ENCODE measurements at places on chromosomes 16 and 17. TPM values are rescaled to one million over a fixed set of nuclear protein-coding genes. Genes with fewer than 3 reads are reported as not detected.

DNA sequence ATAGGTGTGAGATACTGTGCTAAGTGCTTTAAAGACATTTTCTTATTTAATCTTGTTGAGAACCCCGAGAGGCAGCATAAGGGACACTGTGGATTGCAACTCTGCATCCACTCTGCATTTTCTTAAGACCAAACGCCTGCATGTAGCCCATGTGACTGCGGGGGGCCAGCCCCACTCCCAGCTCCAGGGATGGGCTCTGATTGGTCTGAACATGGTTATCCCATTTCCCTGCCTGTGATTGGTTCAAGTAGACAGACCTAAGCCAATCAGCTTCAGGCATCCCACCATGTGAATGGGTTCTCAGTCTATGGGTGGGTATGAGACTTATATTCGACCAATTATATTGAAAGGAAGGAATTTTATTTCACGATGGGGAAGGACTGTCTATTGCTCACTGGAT is 33.2 kb upstream of the USP7 start:
- no peaks in the 10 kb centered on the region for H3K36me3 ChIP-seq
- DNase-seq: no peak
- H3K27ac ChIP-seq: no peak overlapping the region
- no peaks in the 10 kb centered on the region for H3K4me1 ChIP-seq
- no peaks in the 10 kb centered on the region for H3K27me3 ChIP-seq

GRCh38 chr17:48505788-48506187 is 25.0 kb downstream of the HOXB1 start:
- DNase-seq: peak; percentile 72
- no peaks in the 10 kb centered on the region for H3K27me3 ChIP-seq
- H3K27ac ChIP-seq: peak overlapping the region; percentile 18
- no peak overlapping the region for H3K4me3 ChIP-seq

GRCh38 chr16:47139561-47140185 is 4.1 kb downstream of the NETO2 start:
- H3K27me3 ChIP-seq: peaks cover under 1% of the 10 kb centered on the region
- DNase-seq: no peak
- H3K27ac ChIP-seq: peak overlapping the region; percentile 64
- peaks cover 3% of the 10 kb centered on the region for H3K36me3 ChIP-seq

DNA sequence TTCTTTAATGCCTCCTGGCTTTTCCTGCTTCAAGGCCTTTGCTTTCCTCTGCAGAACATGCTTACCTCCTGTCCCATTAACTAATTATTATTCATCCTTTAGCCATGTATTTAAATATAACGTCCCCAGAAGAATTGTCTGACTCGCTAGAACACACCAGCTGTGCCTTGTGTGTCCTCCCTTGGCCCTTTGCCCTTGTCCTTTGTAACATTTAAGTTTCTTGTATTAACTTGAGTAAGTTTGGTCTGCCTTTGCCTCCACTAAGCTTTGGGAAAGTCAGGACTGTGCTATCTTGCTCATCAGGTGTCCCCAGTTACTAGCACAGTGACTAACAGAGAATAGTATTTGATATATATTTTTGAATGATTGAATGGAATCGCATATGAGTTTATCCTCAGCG is 29.6 kb upstream of the ABCA9 start:
- no peak overlapping the region for H3K27ac ChIP-seq
- no peak for DNase-seq
- no peak overlapping the region for H3K4me3 ChIP-seq
- H3K36me3 ChIP-seq: no peaks in the 10 kb centered on the region
- H3K4me1 ChIP-seq: peaks cover 3% of the 10 kb centered on the region

DNA sequence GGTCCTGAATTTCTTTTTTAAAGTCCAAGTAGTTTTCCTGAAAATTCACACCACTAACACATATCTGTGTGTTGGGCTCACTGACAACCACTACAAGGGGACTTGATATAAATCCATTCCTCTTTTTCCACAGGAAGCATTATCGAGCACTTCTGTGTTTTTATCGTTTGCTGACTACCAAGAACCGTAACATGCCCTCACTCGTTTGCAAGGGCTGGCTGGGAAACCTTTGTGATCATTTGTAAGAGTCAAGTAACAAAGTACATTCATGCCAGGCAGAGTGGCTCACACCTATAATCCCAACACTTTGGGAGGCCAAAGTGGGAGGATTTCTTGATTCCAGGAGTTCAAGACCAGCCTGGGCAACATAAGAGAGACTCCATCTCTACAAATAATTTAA is 62.1 kb downstream of the ZZEF1 start:
- H3K27ac ChIP-seq: no peak overlapping the region
- peaks cover 9% of the 10 kb centered on the region for H3K4me1 ChIP-seq
- H3K4me3 ChIP-seq: no peak overlapping the region

- H3K27ac ChIP-seq: no peak overlapping the region
- no peaks in the 10 kb centered on the region for H3K4me1 ChIP-seq
- no peak overlapping the region for H3K4me3 ChIP-seq
Measured at GRCh38 chr16:86018071-86018470, 119.1 kb downstream of the IRF8 start.

- H3K27me3 ChIP-seq: peaks cover 3% of the 10 kb centered on the region
- peaks cover 24% of the 10 kb centered on the region for H3K36me3 ChIP-seq
- H3K27ac ChIP-seq: no peak overlapping the region
- peak overlapping the region; percentile 4 for H3K4me3 ChIP-seq
- DNase-seq: peak; percentile 89
Measured at GRCh38 chr17:77086433-77087010, 54.2 kb upstream of the SEC14L1 start.

DNA sequence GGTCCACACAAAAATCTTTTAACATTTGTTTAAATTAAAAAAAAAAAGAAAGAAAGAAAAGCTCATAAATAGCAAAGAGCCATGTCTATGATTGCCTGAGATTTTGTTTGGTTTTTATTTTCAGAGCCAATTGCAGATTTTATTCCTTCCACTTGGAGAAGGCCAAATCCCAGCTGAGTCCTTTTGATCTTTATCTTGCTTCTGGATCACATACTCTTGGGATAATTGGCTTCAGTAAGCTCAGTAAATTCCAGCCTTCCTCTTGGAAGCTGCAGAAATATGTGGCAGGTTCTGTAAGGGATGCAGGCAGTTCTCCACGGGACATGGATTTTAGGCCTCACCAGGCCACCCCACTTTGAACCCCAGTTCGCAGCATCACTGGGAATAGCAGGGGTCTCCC is 63.3 kb upstream of the TMC5 start:
- H3K36me3 ChIP-seq: no peaks in the 10 kb centered on the region
- no peak for DNase-seq
- no peak overlapping the region for H3K4me3 ChIP-seq
- peaks cover 6% of the 10 kb centered on the region for H3K4me1 ChIP-seq
- H3K27ac ChIP-seq: no peak overlapping the region

- no peaks in the 10 kb centered on the region for H3K27me3 ChIP-seq
- peaks cover 10% of the 10 kb centered on the region for H3K36me3 ChIP-seq
- H3K4me1 ChIP-seq: no peaks in the 10 kb centered on the region
Measured at GRCh38 chr17:610276-610675, 104.4 kb downstream of the VPS53 start.

DNA sequence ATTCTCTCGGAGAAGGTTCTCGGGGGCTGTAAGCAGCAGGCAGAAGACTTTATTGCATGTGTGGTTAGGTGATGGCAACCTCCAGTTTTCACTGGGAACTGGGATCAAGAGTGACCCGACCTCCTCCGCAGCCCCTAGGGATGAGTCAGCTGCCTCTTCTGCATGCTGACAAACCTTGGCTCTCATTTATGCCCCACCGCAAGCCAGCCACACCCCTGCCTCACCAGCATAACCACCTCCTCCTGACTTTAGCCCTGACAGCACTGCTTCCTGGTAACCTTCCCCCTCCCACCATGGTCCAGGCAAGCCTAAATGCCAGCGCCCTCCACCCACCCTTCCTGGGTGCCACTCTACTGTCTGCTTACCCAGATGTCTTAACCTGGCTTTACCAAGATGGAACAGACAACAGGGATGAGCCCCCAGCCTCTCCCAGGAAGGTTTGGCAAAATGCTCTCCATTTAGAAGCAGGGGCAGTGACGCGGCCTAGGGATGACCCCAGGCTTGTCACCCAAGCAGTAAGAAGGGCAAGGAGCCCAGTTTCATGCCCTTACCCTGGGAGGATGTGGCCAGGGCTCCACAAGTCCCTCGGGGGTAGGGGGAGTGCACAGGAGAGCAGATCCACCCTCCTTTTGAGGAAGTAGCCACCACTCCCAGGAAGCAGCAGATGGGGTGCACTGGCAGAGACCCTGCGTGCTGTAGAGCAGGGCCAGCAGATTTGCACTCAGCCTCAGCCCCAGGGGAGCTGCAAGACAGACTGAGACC is 73.5 kb downstream of the GOSR1 start:
- no peak for DNase-seq
- no peak overlapping the region for H3K27ac ChIP-seq
- H3K27me3 ChIP-seq: no peaks in the 10 kb centered on the region
- H3K4me1 ChIP-seq: no peaks in the 10 kb centered on the region
- H3K4me3 ChIP-seq: no peak overlapping the region

- no peak overlapping the region for H3K4me3 ChIP-seq
- peaks cover 39% of the 10 kb centered on the region for H3K4me1 ChIP-seq
- H3K27ac ChIP-seq: no peak overlapping the region
- DNase-seq: no peak
- no peaks in the 10 kb centered on the region for H3K27me3 ChIP-seq
Measured at GRCh38 chr16:66599726-66600125, 4.8 kb upstream of the CMTM3 start.

- no peak overlapping the region for H3K4me3 ChIP-seq
- no peak overlapping the region for H3K27ac ChIP-seq
Measured at GRCh38 chr16:69932691-69933392, 18.3 kb upstream of the CLEC18A start.

DNA sequence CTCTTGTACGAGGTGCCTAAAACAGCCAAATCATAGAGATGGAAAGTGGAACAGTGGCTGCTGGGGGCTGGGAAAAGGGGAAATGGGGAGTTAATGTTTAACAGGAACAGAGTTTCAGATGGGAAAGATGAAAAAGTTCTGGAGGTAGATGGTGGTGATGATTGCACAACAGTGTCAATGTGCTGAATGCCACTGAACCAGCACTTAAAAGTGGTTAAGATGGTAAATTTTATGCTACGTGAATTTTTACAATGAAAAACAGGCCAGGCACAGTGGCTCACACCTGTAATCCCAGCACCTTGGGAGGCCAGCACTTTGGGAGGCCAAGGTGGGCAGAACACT is 130.4 kb downstream of the C16orf78 start:
- H3K27me3 ChIP-seq: no peaks in the 10 kb centered on the region
- no peak for DNase-seq
- no peaks in the 10 kb centered on the region for H3K36me3 ChIP-seq
- H3K27ac ChIP-seq: no peak overlapping the region

GRCh38 chr16:86799367-86799766 is 221.0 kb downstream of the FOXL1 start:
- peaks cover 13% of the 10 kb centered on the region for H3K27me3 ChIP-seq
- no peaks in the 10 kb centered on the region for H3K4me1 ChIP-seq
- DNase-seq: no peak

DNA sequence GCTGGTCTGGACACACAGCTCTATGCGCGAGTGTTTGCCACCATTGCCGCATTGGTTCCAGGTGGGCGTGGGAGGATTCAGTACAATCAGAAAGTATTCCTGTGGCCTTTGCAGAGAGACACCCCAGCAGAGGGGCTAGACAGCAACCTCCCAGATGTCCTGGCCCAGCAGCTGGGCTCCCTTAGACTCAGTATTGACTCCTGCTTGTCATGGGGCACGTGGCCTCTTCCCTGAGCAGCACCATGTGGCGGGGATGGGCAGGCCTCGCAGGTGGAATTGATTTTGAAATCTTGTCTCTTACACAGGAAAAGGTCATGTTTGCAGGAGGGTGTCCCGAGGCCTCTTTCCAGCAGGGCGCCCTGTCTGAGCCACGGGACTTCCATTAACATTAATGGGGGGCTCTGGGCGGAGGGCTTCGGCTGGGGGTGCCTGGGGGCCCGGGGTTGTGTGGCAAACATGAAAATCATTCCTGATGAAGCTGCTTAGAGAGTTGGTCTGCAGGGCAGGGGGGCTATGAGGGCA is 96.4 kb downstream of the C16orf78 start:
- no peaks in the 10 kb centered on the region for H3K27me3 ChIP-seq
- no peaks in the 10 kb centered on the region for H3K36me3 ChIP-seq
- no peak overlapping the region for H3K27ac ChIP-seq
- DNase-seq: no peak

DNA sequence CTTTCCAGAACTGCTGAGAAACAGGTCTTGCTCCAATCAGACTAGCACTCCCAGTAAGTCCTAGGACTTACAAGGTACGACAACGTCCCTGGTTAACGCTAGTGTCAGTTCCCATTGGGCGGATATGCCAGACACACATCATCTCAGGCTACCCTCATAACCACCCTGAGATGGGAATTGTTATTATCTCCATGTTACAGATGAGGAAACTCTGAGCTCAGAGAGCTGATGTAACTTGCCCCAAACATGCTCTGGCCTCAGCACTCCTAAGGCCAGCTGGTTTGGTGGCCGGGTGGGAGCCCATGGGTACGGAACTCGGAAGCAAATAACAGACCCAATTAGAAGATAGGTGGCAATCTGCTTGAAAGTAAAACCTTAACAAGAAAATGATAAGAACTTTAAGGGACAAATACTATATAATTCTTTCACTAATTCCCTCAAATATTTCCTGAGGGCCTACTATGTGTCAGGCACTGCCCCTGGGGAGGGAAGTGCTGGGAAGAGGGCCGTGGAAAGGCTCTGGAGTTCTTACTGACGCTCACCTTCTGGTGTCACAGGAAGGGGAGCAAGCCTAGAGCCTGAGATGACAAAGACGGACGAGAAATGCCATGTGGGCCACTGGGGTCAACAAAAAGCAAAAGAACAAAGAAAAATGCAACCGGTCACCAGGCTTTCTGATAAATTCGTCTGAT is 6.9 kb downstream of the CREBBP start:
- DNase-seq: no peak
- H3K36me3 ChIP-seq: peaks cover 12% of the 10 kb centered on the region
- H3K4me1 ChIP-seq: peaks cover 96% of the 10 kb centered on the region
- H3K4me3 ChIP-seq: no peak overlapping the region

- no peak overlapping the region for H3K4me3 ChIP-seq
- H3K36me3 ChIP-seq: no peaks in the 10 kb centered on the region
- H3K27ac ChIP-seq: no peak overlapping the region
- no peaks in the 10 kb centered on the region for H3K4me1 ChIP-seq
- peaks cover 11% of the 10 kb centered on the region for H3K27me3 ChIP-seq
Measured at GRCh38 chr17:19341641-19342610, 20.6 kb downstream of the B9D1 start.

GRCh38 chr17:66309793-66310192 is 7.4 kb downstream of the PRKCA start:
- H3K36me3 ChIP-seq: peaks cover 54% of the 10 kb centered on the region
- peak overlapping the region; percentile 88 for H3K27ac ChIP-seq
- DNase-seq: no peak
- no peaks in the 10 kb centered on the region for H3K27me3 ChIP-seq
- H3K4me3 ChIP-seq: peak overlapping the region; percentile 1
- peaks cover 86% of the 10 kb centered on the region for H3K4me1 ChIP-seq

DNA sequence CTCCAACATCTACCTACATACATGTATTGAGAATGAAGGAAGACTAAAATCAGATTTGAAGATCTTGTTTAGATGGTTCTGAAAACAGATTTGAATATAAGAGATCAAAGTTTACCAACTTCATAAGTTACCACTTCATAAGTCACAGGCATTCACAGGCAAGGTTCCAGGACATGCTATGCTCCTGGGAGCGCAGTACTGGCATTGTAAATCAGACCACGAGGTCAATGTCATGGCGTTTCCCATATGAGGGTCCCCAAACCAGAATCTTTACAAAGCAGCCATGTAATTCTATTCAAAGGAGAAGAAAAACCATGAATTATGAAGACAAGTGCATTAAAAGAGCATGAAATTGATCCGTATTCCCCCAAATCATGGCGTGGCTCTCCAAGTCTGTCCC is 3.0 kb downstream of the CDH11 start:
- no peak overlapping the region for H3K27ac ChIP-seq

The KLHL10 gene
- 0.29 TPM for total RNA-seq

The TIMP2 gene
- 1.1 TPM for total RNA-seq

The CSF3 gene
- total RNA-seq: not detected

The CNTNAP1 gene
- 1.8 TPM for total RNA-seq

The UNC45B gene
- total RNA-seq: 0.05 TPM

The NLE1 gene
- total RNA-seq: 29.9 TPM

Data from activated CD4-positive, alpha-beta memory T cell treated with anti-CD3 and anti-CD28 coated beads for 36 hours (primary cell).